B cell (primary cell): ENCODE measurements at places on chromosomes 2 and 18. TPM values are rescaled to one million over a fixed set of nuclear protein-coding genes. Genes with fewer than 3 reads are reported as not detected.

Gene CYS1
- total RNA-seq: not detected in 2 replicates

Gene TM4SF20
- total RNA-seq: not detected in 2 replicates

Gene COL3A1
- not detected in 2 replicates for total RNA-seq

Gene KCNF1
- not detected in 2 replicates for total RNA-seq

GRCh38 chr18:6313415-6313814 lies 101.3 kb downstream of the L3MBTL4 start:
- H3K27ac ChIP-seq: no peak overlapping the region
- no peaks in the 10 kb centered on the region for H3K36me3 ChIP-seq

GRCh38 chr18:24786027-24786426 lies 325.6 kb downstream of the HRH4 start:
- no peaks in the 10 kb centered on the region for H3K27me3 ChIP-seq
- H3K4me1 ChIP-seq: no peaks in the 10 kb centered on the region
- H3K4me3 ChIP-seq: no peak overlapping the region
- H3K27ac ChIP-seq: no peak overlapping the region
- H3K36me3 ChIP-seq: no peaks in the 10 kb centered on the region

DNA sequence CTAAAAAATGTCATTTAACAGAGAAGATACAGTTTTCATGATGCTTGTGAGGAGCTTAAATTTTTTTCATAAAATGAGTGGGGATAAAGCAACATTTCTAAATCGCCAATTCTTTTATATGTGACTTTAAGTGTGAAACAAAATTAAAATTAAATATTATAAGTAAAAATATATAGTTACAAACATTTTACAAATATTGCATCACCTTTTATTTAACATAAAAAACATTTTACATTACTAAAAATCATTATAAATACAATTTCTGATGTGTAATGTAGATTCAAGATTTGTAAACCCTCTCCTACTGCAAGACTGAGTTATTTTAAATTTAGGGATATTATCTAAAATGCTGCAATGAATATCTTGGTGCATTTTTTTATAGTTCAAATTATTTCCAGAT lies 44.4 kb upstream of the GATA6 start:
- H3K27ac ChIP-seq: no peak overlapping the region
- H3K4me1 ChIP-seq: no peaks in the 10 kb centered on the region
- no peaks in the 10 kb centered on the region for H3K36me3 ChIP-seq

Gene RAD51AP2
- not detected in 2 replicates for total RNA-seq

Gene MEP1B
- not detected in 2 replicates for total RNA-seq

GRCh38 chr18:60809937-60810336 lies 437.4 kb upstream of the MC4R start:
- no peak overlapping the region for H3K4me3 ChIP-seq
- no peak overlapping the region for H3K27ac ChIP-seq
- no peak for DNase-seq
- no peaks in the 10 kb centered on the region for H3K36me3 ChIP-seq
- H3K4me1 ChIP-seq: no peaks in the 10 kb centered on the region
- no peaks in the 10 kb centered on the region for H3K27me3 ChIP-seq

DNA sequence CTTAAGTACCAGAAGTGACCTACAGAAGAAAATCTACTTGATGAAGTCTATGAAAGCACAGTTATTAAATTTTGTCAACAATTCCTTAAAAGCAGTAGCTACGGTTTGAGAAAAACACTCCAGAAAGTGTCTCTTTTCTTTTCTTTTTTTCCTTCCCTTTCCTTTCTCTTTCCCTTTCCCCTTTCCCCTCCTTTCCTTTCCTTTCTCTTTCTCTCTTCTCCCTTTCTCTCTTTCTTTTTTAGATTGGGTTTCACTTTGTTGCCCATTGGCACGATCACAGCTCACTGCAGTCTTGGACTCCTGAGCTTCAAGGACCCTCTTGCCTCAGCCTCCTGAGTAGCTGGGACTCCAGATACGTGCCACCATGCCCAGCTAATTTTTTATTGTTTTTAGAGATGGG lies 2.6 kb upstream of the ALMS1 start:
- H3K27ac ChIP-seq: no peak overlapping the region
- H3K4me3 ChIP-seq: no peak overlapping the region
- no peak for DNase-seq
- peaks cover 20% of the 10 kb centered on the region for H3K4me1 ChIP-seq

GRCh38 chr2:7014174-7014640 lies 97.0 kb downstream of the RNF144A start:
- H3K4me1 ChIP-seq: peaks cover 6% of the 10 kb centered on the region
- no peak overlapping the region for H3K4me3 ChIP-seq
- H3K36me3 ChIP-seq: no peaks in the 10 kb centered on the region
- H3K27me3 ChIP-seq: peaks cover 3% of the 10 kb centered on the region
- H3K27ac ChIP-seq: no peak overlapping the region

DNA sequence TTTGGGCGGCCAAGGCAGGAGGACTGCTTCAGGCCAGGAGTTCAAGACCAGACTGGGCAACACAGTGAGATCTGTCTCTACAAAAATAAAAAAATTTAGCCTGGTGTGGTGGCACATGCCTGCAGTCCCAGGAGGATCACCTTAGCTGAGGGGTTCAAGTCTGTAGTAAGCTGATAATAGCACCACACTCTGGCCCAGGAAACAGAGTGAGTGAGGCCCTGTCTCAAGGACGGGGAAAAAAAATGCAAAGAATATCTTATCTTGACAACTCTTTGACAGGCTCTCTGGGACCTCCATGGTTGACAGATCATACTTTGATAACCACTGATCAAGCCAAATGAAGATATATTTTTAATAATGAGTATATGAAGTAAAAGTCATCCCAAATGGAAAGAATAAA lies 22.7 kb downstream of the USP34 start:
- no peak for DNase-seq
- H3K4me1 ChIP-seq: peaks cover 33% of the 10 kb centered on the region
- no peaks in the 10 kb centered on the region for H3K36me3 ChIP-seq
- H3K27ac ChIP-seq: no peak overlapping the region

Gene DNER
- total RNA-seq: not detected in 2 replicates
